Suprapubic skin (tissue), 4 donors: ENCODE measurements at places on chromosomes 4 and X. TPM values are rescaled to one million over a fixed set of nuclear protein-coding genes. Genes with fewer than 3 reads are reported as not detected.

GRCh38 chr4:168451331-168451730, 29.0 kb downstream of the DDX60L start:
- no peak for DNase-seq

GRCh38 chr4:182144626-182145333, 98.4 kb upstream of the TENM3 start:
- no peak for DNase-seq

DNA sequence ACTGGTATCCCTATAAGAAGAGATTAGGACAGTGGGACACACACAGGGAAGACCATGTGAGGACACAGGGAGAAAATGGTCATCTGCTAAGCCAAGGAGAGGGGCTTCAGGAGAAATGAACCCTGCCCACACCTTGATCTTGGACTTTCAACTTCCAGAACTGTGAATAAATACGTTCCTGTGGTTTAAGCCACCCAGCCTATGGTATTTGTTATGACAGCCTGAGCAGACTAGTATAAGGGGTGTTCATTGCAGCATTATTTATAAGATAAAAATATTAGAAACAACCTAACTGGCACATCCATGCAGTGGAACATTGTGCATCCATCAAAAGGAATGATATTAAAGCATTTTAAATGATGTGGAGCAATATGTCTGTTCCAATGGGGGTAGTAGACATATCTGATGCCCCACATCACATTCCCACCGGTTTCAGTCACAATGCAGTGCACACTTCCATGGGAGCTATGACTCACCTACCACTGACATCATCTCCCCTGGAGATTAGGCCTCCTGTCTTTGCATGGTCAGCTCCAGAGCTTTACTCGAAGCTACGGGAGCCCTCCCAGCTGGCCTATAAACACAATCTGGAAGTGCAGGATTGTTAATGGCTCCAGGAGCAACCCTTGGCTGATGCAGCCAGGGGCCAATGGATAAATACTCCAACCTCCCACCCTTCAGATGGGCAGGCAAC, 38.9 kb upstream of the MAMLD1 start:
- DNase-seq, result no peak

GRCh38 chrX:112669824-112670223, 9.9 kb downstream of the LHFPL1 start:
- DNase-seq, result no peak

DNA sequence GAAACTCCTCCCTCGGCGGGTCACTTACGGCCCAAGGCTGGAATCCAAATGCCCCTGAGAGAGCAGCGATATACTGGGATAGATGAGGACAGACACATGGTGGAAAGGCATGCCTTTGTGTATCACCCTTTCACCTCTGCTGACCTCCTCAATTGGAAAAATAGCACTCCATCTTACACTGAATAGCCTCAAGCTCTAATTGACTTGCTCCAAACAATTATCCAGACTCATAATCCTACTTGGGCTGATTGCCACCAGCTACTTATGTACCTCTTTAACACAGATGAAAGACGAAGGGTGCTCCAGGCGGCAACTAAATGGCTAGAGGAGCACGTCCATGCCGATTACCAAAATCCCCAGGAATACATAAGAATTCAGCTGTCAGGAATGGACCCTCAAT, 1142.2 kb downstream of the ARAP2 start:
- no peak for DNase-seq

The GABRG1 gene
- total RNA-seq, result not detected

The SYN1 gene
- not detected for total RNA-seq
